ENCODE measurements at places on chromosomes 3 and 15.
A peak's percentile ranks its signal among the peaks of the same experiment; 100 is the strongest.

DNA sequence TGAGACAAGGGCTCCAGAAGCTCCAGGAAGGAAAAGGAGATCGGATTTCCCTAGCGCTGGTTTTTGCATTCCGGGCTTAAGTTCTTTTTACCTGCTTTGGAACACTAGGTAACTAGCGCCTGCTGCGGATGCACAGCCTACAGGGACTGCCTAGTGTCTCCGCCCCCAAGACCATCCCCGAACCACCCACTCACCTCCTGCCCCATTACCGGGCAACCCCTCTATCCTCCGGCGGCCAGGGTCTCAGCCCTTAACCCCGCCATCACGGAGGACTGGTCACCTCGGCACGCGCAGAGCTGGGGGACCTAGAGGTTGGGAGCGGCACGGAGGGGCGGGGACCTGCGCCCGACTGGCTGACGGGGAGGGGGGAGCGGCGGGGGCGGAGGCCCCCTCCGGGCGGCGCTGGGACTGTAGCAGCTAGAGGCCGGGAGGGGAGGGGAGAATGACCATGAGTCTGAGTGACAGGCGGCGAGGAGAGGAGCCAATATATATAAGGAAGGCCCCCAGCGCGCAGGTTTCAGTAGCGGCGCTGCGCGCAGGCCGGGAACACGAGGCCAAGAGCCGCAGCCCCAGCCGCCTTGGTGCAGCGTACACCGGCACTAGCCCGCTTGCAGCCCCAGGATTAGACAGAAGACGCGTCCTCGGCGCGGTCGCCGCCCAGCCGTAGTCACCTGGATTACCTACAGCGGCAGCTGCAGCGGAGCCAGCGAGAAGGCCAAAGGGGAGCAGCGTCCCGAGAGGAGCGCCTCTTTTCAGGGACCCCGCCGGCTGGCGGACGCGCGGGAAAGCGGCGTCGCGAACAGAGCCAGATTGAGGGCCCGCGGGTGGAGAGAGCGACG, at the start of gene DLL4:
Gene DLL4, plus strand, starts transcription at position 520 of the 839 bp plus-strand sequence. CDS start 329 bp downstream, outside the sequence.
- no peak within 1 kb of the TSS for H3K27ac ChIP-seq
- DNase-seq, result peak; percentile 66
- H3K27me3 ChIP-seq, result peaks cover 98% of the 10 kb centered on the region
- no peaks in the 10 kb centered on the region for H3K36me3 ChIP-seq
- H3K4me3 ChIP-seq, result peak within 1 kb of the TSS; percentile 61

DNA sequence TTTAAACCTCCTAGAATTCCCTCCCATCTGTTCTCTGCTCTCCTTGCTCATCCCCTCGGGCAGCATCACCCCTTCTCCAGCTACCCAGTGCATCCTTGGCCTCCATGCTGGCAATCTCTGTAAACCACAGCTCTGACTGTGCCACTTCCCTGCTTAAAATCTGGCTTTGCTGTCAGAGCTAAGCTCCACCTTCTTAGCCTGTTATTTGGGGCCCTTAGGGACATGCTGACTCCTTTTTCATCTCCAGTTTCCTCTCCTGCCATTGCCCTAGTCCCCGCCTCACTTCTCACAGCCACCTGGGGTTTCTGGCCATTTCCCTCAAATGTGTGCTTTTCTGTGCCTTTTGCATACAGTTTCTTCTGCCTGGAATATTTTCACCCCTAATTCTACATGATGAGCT, 5.7 kb downstream of the SLC6A20 start:
- no peak overlapping the region for H3K4me3 ChIP-seq
- H3K4me1 ChIP-seq, result peaks cover 4% of the 10 kb centered on the region
- no peak overlapping the region for H3K27ac ChIP-seq
- peaks cover 81% of the 10 kb centered on the region for H3K27me3 ChIP-seq

DNA sequence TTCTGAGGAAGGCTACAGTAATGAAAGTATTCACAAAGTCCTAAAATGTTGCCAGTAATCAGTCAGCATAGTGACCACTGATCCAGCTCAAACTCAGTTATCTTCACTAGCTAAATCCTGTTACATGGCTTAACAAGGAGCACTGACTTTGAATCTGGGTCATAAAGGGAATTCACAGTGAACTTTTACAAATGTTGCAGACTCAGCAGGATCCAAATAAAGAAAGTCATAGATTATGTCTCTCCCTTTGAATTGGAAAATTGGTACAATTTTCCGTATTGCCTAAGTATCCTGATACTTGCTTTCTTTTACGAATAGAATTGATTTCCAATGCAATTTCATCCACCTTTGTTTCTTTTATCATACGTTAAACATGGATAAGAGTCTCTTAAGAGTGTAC, 431.5 kb upstream of the CNTN6 start:
- no peaks in the 10 kb centered on the region for H3K4me1 ChIP-seq
- no peaks in the 10 kb centered on the region for H3K27me3 ChIP-seq
- H3K4me3 ChIP-seq, result no peak overlapping the region
- no peaks in the 10 kb centered on the region for H3K36me3 ChIP-seq
- no peak overlapping the region for H3K27ac ChIP-seq

GRCh38 chr15:43776101-43776717, 557 bp downstream of the ELL3 start:
- peak overlapping the region; percentile 92 for H3K27ac ChIP-seq
- peaks cover 22% of the 10 kb centered on the region for H3K36me3 ChIP-seq
- H3K4me3 ChIP-seq, result peak overlapping the region; percentile 91
- peaks cover 9% of the 10 kb centered on the region for H3K27me3 ChIP-seq
- H3K4me1 ChIP-seq, result peaks cover 26% of the 10 kb centered on the region

- H3K4me1 ChIP-seq, result no peaks in the 10 kb centered on the region
- no peaks in the 10 kb centered on the region for H3K27me3 ChIP-seq
- no peak for DNase-seq
- H3K4me3 ChIP-seq, result no peak overlapping the region
- peaks cover 5% of the 10 kb centered on the region for H3K36me3 ChIP-seq
These were observed 50.8 kb downstream of the CCDC191 start for GRCh38 chr3:114005481-114005880.

GRCh38 chr15:76863693-76864092, 41.4 kb downstream of the SCAPER start:
- no peaks in the 10 kb centered on the region for H3K27me3 ChIP-seq
- H3K4me3 ChIP-seq, result no peak overlapping the region
- H3K4me1 ChIP-seq, result peaks cover 11% of the 10 kb centered on the region
- no peak for DNase-seq
- H3K27ac ChIP-seq, result no peak overlapping the region

- H3K27ac ChIP-seq, result no peak overlapping the region
- H3K4me3 ChIP-seq, result no peak overlapping the region
- DNase-seq, result no peak
- no peaks in the 10 kb centered on the region for H3K36me3 ChIP-seq
These were observed 68.2 kb downstream of the RYR3 start for GRCh38 chr15:33378866-33379480.

GRCh38 chr3:151548195-151548594, 87.3 kb upstream of the IGSF10 start:
- H3K4me1 ChIP-seq, result no peaks in the 10 kb centered on the region
- no peak overlapping the region for H3K4me3 ChIP-seq
- DNase-seq, result no peak
- no peak overlapping the region for H3K27ac ChIP-seq
- H3K36me3 ChIP-seq, result no peaks in the 10 kb centered on the region
- H3K27me3 ChIP-seq, result peaks cover 3% of the 10 kb centered on the region

DNA sequence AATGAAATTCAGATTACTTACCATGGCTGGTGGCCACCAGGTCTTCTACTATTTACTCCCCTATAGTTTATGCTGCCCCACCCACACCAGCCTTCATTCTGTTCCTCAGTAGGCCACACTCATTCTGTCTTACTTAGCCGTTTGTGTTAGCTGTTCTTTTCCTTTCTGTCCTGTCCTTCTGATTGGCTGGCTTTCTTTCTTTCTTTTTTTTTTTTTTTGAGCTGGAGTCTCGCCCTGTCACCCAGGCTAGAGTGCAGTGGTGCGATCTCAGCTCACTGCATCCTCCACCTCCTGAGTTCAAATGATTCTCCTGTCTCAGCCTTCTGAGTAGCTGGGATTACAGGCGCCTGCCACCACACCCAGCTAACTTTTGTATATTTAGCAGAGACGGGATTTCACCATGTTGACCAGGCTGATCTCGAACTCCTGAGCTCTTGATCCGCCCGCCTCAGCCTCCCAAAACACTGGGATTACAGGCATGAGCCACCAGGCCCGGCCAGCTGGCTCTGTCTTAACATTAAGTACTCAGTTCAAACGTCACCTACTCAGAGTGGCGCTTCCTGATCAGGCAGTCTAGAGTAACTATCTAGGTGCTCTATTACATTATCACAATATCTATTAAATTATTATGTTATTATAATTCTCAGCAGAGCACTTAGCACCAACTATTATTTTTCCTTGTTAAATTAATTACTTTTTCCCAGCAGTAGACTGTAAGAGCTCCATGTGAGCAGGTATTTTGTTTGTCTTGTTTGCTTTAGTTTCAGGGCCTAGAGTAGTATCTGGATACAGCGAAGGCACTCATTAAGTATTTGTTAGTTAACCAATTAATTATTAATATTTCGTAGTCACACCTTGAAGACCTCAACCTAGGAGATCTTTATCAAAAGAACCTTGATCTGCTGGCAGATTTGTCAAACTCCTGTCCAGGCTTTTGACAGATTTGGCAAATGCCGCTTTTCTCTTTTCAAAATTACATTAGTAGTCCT, 6.4 kb downstream of the CMSS1 start:
- H3K4me3 ChIP-seq, result no peak overlapping the region
- DNase-seq, result no peak
- H3K27me3 ChIP-seq, result no peaks in the 10 kb centered on the region
- H3K27ac ChIP-seq, result no peak overlapping the region
- no peaks in the 10 kb centered on the region for H3K36me3 ChIP-seq

GRCh38 chr3:186004209-186004608, 66.4 kb upstream of the TRA2B start:
- DNase-seq, result no peak
- no peaks in the 10 kb centered on the region for H3K36me3 ChIP-seq
- no peaks in the 10 kb centered on the region for H3K4me1 ChIP-seq
- H3K4me3 ChIP-seq, result no peak overlapping the region
- peaks cover 8% of the 10 kb centered on the region for H3K27me3 ChIP-seq

DNA sequence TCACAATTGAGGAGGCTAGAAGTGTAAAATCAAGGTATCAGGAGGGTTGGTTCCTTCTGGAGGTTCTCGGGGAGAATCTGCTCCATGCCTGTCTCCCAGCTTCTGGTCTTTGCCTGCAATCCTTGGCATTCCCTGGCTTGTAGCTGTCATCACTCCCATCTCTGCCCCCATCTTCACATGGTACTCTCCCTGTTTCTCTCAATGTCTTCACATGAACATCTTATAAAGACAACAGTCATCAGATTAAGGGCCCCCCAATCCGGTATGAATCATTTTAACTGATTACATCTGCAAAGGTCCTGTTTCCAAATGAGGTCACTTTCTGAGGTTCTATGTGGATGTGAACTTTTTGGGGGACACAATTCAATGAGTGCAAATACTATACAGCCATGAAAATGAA, 113.0 kb upstream of the GALNT15 start:
- no peaks in the 10 kb centered on the region for H3K36me3 ChIP-seq
- DNase-seq, result no peak
- H3K4me3 ChIP-seq, result no peak overlapping the region
- no peak overlapping the region for H3K27ac ChIP-seq
- peaks cover 23% of the 10 kb centered on the region for H3K27me3 ChIP-seq

DNA sequence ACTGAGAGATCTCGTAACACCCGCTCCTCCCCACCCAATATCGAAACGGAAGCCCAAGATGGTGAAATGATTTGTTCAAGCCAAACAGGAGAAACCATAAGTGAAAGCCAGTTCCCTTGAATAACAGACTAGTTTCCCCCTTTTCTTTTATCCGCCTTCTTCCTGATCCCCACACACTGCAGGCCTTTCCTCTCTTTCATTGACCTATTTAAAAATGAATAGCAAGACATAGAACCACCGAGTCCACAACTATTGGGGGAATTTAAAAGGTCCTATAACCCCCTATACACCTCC, 382 bp upstream of the COX17 start:
- H3K4me3 ChIP-seq, result peak overlapping the region; percentile 95
- peaks cover 26% of the 10 kb centered on the region for H3K36me3 ChIP-seq
- peaks cover 34% of the 10 kb centered on the region for H3K4me1 ChIP-seq

- H3K36me3 ChIP-seq, result no peaks in the 10 kb centered on the region
- H3K4me1 ChIP-seq, result no peaks in the 10 kb centered on the region
- DNase-seq, result no peak
- H3K27me3 ChIP-seq, result no peaks in the 10 kb centered on the region
- H3K27ac ChIP-seq, result no peak overlapping the region
- no peak overlapping the region for H3K4me3 ChIP-seq
These were observed 72.1 kb upstream of the OXTR start for GRCh38 chr3:8841472-8841871.

DNA sequence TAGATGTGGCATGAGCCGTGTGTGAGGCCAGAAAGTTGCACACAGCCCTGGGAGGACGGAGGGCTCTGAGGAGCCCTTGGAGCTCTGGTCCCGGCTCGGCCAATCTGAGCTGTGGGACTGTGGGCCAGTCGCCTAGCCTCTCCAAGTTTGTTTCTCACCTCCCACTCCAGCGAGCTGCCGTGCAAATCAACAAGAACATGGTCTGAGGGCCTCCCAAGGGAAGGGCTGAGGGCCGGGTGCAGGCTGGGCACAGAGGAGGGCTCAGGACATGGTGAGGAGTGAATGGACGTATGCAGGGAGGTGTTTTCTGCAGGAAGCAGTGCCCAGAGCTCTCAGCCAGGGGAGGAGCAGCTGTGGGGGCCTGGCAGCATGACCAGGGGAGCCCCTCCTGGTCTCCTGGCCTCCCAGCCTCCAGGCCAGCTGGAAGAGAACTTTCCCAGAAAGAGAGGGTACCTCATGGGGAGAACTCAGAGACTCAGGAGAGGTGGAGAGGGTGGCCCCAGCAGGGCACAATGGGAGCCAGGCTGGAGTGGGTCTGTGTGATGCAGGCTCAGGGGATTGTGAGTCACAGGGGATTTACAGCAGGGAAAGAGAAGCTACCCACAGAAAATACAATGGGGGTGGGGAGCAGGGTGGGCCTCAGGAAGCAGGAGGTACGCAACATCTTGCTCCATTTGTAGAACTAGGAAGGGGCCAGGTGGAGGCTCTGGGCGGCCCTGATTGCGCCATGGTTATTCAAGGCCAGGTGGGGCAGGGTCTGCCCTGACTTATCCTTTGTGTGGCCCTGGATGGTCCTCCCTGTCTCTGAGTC, 24.8 kb downstream of the PSTPIP1 start:
- H3K4me3 ChIP-seq, result no peak overlapping the region
- no peaks in the 10 kb centered on the region for H3K27me3 ChIP-seq
- no peak for DNase-seq
- H3K36me3 ChIP-seq, result peaks cover 57% of the 10 kb centered on the region
- peaks cover 92% of the 10 kb centered on the region for H3K4me1 ChIP-seq

- DNase-seq, result no peak
- H3K36me3 ChIP-seq, result no peaks in the 10 kb centered on the region
- H3K4me1 ChIP-seq, result no peaks in the 10 kb centered on the region
- no peak overlapping the region for H3K4me3 ChIP-seq
These were observed 1179.9 kb downstream of the ZPLD1 start for GRCh38 chr3:103614719-103615118.

- H3K36me3 ChIP-seq, result no peaks in the 10 kb centered on the region
- peaks cover 14% of the 10 kb centered on the region for H3K4me1 ChIP-seq
- no peak for DNase-seq
- H3K4me3 ChIP-seq, result no peak overlapping the region
- peaks cover 4% of the 10 kb centered on the region for H3K27me3 ChIP-seq
These were observed 121.1 kb downstream of the TPRG1 start for GRCh38 chr3:189292667-189293484.

All from activated naive CD4-positive, alpha-beta T cell treated with anti-CD3 and anti-CD28 coated beads, Interleukin-2, amount 10 ng/mL, durations not matched to agents 7 days and 5 days (primary cell).